IPS-NIHi11 (cell line): ENCODE measurements at places on chromosomes 1 and 21.

- DNase-seq: no peak
Measured at GRCh38 chr1:100536031-100536430, 1.9 kb upstream of the GPR88 start.

DNA sequence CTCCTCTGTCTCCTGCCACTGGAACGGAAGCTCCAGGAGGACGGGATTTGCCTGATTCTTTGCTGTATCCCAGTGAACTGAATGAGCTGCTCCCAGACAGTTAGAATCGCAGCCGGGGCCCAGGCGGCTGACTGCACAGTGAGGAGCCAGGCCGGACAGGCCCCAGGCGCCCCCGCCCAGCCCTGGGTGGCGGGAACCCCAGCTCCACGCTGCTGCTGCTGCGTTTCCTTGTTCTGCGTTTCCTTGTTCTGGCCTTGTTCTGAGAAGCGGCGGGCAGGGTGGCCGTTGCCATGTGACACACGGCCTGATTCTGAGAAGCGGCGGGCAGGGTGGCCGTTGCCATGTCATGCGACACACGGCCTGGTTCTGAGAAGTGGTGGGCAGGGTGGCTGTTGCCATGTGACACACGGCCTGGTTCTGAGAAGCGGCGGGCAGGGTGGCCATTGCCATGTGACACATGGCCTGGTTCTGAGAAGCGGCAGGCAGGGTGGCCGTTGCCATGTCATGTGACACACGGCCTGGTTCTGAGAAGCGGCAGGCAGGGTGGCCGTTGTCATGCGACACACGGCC is 56.2 kb downstream of the SLC37A1 start:
- no peak for DNase-seq

- DNase-seq: no peak
Measured at GRCh38 chr1:93969371-93969770, 60.1 kb upstream of the GCLM start.

GRCh38 chr1:41958015-41958673 is 39.4 kb upstream of the HIVEP3 start:
- DNase-seq: no peak

DNA sequence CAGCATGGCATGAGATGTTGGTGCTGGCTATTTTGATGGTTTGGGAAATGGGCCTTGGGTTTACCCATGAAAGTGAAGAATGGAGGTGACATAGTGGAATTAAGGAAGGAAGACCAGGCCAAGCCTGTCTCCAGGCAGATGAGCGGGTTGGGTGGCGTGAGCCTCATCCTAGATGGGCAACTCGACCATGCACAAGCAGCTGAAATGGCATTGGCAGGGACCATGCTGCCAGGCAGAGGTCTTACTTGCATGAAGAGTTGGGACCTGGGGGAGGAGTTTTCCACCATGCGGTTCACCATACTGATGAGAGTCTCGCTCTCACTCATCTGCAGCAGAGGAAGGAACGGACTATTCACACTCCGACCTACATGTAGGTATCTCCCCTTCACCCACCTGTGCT is 37.5 kb upstream of the GOLT1A start:
- no peak for DNase-seq

DNA sequence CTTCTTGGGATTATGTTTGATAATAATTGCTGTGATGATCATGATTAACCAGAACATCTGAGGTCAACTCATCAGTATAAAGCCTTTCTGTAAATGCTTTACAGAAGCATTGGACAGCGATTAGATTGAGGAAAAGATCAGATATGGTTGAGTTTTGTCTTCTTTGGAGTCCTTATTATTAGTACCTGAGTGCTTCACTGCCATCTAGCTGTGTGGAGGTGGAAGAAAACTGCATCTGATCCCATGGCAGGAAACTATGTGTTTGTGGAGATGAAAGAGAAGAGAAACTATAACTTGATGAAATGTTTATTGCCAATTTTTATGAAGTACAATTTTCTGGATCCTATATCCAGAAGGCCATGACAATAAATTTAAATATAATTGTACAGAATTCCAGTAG is 11.4 kb downstream of the FLG2 start:
- no peak for DNase-seq

GRCh38 chr21:34865400-34866241 is 183.5 kb downstream of the RUNX1 start:
- peak; percentile 50 for DNase-seq

DNA sequence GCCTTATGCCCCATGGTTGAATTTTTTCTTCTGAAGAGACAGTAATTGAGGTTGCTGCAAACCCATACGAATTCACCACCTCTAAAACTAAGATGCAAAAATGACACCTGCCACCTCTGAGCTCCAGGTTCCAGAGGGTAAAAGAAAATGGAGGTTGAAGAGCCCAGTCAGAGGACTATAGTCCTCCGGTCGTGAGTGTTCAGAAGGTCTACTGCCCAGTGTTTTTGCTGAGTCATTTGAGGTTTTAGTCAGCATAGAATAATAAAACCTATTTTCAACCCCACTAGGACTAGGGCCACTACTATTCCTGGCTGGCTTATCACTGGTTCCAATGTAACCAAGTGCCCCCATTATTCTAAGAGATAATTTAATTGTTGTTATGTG is 12.9 kb upstream of the SLAMF7 start:
- no peak for DNase-seq

DNA sequence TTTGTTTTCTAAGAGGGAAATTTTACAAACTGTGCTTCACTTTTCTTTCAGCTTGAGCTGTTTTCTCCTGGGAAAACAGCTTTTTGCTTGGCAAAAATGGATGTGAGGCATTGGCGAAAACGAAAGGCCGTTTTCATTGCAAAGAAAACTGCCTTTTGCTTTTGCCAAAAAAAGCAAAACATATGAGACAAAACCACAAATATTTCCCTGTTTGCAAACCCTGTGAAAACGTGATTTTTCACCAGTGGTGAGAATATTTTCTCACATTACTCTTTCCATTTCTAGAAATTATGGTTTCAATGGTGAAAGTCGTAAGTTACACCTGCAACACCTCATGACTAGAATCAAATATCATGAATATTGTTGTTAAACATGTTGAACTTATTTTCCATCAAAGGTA is 74.0 kb upstream of the ZBTB18 start:
- DNase-seq: no peak

GRCh38 chr1:68745451-68745850 is 248.6 kb upstream of the DEPDC1 start:
- no peak for DNase-seq

DNA sequence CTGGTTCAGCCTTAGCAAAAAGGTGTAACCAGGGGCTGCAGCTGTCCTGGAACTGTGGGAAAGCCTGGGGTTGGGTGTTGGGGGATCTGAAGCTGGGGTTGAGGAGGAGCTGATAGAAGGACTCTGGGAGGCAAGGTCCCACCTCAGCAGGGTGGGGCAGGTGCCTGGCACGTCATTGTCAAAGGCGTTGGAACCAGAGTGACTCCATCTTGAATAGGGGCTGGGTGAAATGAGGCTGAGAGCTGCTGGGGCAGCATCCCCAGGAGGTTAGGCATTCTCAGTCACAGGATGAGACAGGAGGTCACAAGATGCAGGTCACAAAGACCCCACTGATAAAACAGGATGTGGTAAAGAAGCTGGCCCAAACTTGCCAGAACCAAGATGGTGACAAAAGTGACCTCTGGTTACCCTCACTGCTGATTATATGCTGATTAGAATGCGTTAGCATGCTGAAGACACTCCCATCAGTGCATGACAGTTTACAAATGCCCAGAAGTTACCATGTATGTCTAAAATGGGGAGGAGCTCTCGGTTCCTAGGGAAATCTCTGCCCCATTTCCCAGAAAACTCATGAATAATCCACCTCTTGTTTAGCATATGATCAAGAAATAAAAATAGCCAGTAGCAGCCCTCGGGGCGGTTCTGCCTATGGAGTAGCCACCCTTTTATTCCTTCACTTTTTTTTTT is 85.4 kb downstream of the IER5 start:
- DNase-seq: no peak

DNA sequence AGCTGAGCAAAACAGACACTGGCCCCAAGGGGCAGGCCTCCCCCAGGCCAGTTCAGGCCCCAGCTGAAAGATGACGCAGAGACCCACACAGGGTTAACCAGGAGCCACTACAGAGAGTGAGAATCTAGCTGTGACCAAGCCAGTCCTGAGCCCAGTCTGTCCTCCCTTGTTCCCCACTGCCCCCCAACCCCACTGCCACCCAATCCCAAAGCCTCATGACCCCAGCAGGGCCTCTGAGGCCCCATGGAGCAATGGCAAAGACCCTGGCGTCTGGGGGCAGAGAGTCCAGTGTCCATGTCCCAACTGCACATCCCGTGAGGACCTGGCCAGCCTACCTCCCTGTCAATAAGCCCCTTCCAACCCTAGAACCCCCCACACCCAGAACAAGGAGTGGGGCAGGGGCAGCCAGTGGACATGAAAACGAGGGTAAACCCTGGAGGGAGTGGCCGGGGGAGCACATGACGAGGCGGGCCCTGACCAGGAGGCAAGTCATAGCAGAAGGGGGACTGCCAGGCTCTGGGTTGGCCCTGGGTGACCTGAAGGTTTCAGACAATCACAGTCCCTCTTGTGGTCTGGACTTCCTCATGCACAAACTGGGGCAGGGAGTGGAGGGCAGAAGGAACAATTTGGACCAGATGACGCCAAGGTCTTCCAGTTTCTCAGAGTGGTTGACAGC is 100.5 kb downstream of the GLIS1 start:
- no peak for DNase-seq

- DNase-seq: no peak
Measured at GRCh38 chr1:2495546-2495945, 19.5 kb downstream of the PLCH2 start.

- no peak for DNase-seq
Measured at GRCh38 chr1:243667133-243667532, 182.9 kb downstream of the AKT3 start.

DNA sequence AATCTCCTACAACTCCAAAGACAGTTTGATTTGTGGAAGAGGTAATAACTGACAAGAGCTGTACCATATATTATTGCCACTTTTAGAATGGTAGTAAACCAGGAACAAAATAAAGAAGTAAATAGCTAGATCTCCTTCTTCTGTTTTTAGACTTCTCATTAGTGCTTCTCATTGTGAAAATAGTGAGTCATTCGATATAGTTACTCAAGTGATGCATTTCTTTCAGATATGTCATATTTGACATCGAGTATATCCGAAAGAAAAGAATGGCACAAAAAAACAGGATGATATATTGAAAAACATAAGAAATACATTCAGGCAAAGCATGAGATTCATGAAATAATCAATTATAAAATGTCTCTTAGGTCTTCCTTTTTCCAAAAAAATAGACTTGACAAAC is 1346.1 kb downstream of the BRINP3 start:
- no peak for DNase-seq

- DNase-seq: no peak
Measured at GRCh38 chr1:8437347-8437746, 119.4 kb downstream of the SLC45A1 start.

GRCh38 chr1:199151634-199152425 is 513.0 kb downstream of the PTPRC start:
- DNase-seq: no peak

DNA sequence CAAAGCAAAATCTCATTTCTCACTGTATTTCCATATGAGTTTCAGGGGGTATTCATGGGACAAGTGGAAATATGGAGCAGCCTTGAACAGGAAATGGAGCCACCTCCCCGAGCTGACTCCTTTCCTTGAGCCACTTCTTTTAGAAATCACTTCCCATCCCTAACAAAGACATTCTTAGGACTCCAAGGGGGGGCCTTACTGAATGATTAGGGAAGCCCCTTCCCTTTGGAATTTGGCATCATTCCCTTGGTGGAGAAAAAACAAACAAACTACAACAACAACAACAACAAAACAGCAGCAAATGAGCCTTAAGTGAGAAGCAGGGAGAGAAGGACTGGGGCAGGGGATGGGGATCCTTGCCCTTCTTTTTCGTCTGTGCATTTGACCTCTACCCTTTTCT is 278.3 kb downstream of the ZNF648 start:
- peak; percentile 34 for DNase-seq

- DNase-seq: no peak
Measured at GRCh38 chr1:168480997-168481396, 62.8 kb downstream of the XCL2 start.

- peak; percentile 19 for DNase-seq
Measured at GRCh38 chr1:12453400-12454343, 164.3 kb downstream of the DHRS3 start.

GRCh38 chr21:33368124-33368523 is 35.1 kb upstream of the IFNGR2 start:
- DNase-seq: no peak

GRCh38 chr1:156582388-156583017 is 3.0 kb downstream of the TTC24 start:
- no peak for DNase-seq

DNA sequence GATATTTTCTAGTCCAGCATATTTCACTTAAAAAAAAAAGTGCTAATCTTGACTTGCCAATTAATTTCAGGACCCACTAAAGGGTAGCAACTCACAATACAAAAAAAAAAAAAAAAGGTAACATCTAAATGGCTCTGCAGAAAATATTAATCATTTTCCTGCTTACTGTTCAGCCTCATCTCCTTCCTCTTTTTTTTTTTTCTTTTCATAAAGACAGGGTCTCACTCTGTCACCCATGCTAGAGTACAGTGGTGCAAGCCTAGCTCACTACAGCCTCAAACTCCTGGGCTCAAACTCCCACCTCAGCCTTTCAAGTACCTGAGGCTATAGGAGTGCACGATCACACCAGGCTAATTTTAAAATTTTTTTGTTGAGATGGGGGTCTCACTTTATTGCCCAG is 30.4 kb downstream of the TTC13 start:
- DNase-seq: no peak

DNA sequence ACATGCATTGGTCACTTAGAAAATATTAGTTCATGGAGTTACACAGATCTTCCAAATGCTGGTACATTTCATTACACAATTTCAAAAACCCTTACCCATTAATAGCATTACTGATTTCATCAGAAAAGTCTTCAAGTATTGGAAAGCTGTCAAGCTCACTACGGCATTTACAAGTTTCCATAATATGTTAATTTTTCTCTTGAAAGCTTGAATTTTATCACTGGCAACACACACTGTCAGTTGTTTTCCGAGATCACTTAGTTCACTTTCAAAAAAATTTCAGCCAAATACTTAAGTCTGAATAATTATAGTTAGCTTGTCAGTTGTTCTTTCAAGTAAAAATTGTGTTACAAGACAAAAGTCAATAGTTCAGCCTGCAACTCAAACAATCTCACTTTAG is 18.0 kb downstream of the ASTN1 start:
- DNase-seq: no peak

GRCh38 chr1:3668585-3669300 is 16.4 kb downstream of the TP73 start:
- peak; percentile 86 for DNase-seq

GRCh38 chr1:43557744-43558245 is 27.1 kb downstream of the PTPRF start:
- peak; percentile 58 for DNase-seq

- DNase-seq: no peak
Measured at GRCh38 chr21:27713154-27714109, 746.5 kb upstream of the ADAMTS5 start.

GRCh38 chr1:54973205-54973921 is 7.1 kb upstream of the TMEM61 start:
- peak; percentile 56 for DNase-seq

GRCh38 chr21:32472890-32473765 is 60.6 kb downstream of the EVA1C start:
- no peak for DNase-seq
